NCI-H460 (cell line): ENCODE measurements at places on chromosomes 1 and 21.

DNA sequence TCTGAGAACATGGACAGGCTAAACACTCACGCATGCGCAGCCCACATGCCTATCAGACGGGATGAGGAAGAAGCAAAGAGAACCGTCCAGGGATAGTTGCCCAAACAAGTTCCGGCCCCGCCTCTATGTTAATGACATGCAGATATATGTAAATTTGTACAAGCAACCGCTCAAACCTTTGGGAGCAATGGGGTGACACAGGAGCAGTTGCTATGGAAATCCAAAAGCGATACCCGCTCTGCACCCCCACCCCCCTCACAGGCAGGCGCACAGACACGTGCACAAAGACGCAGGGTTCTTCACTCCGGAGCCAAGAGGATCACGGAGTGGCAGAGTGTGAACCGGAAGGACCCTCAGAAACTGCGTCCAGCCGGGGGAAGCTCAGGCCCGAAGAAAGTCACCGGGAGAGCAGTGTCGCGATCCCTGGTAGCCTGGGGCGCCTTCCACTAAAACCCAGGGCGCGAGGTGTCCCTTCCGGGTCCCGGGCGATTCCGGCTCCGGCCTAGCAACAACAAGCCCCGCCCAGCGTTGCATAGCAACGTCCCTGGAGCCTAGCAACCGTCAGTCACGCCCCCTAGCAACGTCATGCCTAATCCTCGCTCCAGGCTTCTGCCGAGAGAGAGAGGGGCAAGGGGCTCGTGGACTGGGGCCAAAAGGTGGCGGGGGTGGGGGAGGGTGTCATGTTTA, 24.1 kb upstream of the ADGRB2 start:
- DNase-seq: peak; percentile 88

DNA sequence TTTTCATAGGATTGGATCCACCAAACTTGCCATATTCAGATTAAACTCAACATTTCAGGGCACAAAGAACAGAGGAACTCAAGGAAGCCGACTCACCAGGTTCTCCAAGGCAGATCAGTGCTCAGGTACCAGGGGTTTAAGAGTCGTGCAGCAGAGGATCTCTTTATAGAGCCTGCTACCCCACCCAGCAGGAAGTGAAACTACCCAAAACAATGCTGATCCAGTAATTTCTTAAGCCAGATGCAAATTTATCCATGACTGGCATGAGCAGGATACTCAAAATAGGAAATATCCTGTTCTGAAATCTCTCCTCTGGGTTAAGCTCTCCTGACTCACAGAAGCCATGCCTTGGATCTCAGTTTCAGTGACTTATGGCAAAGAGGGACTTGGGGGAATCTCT, at the start of gene SPRR2A:
TSS of gene SPRR2A (minus strand) at position 138 of the 400 bp plus-strand sequence. CDS start 777 bp downstream, outside the sequence.
- DNase-seq: no peak

GRCh38 chr21:38956521-38956855, 150.8 kb downstream of the ETS2 start:
- no peak for DNase-seq

GRCh38 chr1:227774821-227775661, 39.8 kb downstream of the SNAP47 start:
- DNase-seq: no peak

- DNase-seq: no peak
Measured at GRCh38 chr1:234208791-234209190, 164.5 kb upstream of the COA6 start.

- no peak for DNase-seq
Measured at GRCh38 chr1:205920159-205920558, 23.1 kb downstream of the SLC26A9 start.

GRCh38 chr1:44985747-44986359, 542 bp downstream of the EIF2B3 start:
- DNase-seq: no peak
